IMR-90 (cell line): ENCODE measurements at places on chromosomes 16 and 17. TPM values are rescaled to one million over a fixed set of nuclear protein-coding genes. Genes with fewer than 3 reads are reported as not detected.

DNA sequence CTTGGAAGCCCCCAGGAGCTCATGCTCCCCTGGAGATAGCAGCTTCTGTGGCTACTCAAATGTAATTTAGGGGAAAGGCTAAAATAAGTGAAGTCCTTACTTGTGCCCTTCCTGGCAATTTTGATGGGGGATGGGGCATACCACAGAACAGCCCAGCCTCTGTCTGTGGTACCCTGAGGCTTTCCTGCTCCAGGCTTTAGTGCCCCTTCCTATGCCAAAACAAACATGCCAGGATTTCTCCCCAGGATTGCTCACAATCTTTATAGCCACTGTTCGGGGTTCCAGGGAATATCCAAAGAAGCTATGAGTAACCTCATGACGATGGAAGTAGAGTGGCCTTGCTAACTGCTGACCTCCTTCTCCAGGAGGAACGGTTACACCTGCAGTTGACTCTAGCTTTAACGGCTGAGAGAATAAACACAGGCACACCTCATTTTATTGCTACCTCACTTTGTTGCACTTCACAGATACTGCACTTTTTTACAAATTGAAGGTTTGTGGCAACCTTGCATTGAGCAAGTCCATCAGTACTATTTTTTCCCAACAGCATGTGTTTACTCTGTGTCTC, 24.9 kb downstream of the CCL4 start:
- H3K4me3 ChIP-seq, result no peak overlapping the region
- no peaks in the 10 kb centered on the region for H3K4me1 ChIP-seq
- no peaks in the 10 kb centered on the region for H3K36me3 ChIP-seq
- H3K27me3 ChIP-seq, result no peaks in the 10 kb centered on the region

DNA sequence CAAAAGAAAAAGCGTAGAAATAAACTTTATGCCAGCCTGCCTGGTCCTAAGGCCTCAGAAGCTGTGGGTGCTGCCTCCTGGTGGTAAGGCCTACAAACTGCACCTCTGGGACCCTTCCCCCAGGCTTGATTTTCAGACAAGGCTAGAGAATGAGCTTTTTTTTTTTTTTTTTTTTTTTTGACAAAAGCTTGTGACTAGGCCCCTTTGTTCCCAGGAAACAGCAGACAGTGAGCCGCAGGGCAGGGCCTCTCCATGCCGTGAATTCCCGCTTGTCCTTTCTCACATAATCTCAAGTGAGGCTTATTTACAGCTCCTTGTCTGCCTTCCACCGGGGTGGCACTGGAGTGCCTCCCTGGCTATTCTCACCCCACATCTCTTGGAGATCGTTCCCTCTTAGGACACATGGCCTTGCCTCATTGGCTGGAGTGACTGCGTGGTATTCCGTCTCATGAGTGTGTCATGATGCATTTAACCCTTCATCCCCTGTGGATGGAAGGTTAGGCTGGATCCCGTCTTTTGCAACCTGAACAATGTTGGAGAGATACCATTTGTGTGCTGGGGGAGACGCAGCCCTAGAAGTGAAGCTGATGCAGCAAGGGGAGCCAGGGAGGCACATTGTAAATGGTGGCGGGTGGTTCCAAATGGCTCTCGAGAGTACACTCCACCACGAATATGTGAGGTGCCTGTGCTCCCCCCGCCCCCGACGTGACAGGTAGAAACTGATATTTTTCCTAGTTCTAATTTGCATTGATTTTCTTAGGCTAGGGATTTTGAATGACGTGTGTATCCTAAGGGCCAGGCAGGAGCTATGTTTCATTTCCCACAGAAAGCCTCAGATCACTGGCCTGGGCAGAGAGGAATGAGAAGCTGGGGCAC, 49.6 kb downstream of the USP22 start:
- H3K27ac ChIP-seq, result no peak overlapping the region
- peaks cover 2% of the 10 kb centered on the region; the same call in 1 of the 2 replicates for H3K4me1 ChIP-seq
- DNase-seq, result peak; percentile 71
- H3K27me3 ChIP-seq, result peaks cover 3% of the 10 kb centered on the region; the same call in 1 of the 2 replicates

- no peaks in the 10 kb centered on the region for H3K27me3 ChIP-seq
- no peak overlapping the region for H3K4me3 ChIP-seq
- no peak overlapping the region for H3K27ac ChIP-seq
- H3K36me3 ChIP-seq, result peaks cover 66% of the 10 kb centered on the region
- DNase-seq, result no peak
- H3K4me1 ChIP-seq, result peaks cover 48% of the 10 kb centered on the region
These were observed 15.6 kb upstream of the FOXF1 start for GRCh38 chr16:86494565-86495356.

- peaks cover 62% of the 10 kb centered on the region for H3K27me3 ChIP-seq
- H3K27ac ChIP-seq, result no peak overlapping the region
- no peak overlapping the region for H3K4me3 ChIP-seq
- no peaks in the 10 kb centered on the region for H3K4me1 ChIP-seq
- no peaks in the 10 kb centered on the region for H3K36me3 ChIP-seq
These were observed 153.2 kb downstream of the IRF8 start for GRCh38 chr16:86052115-86052670.

DNA sequence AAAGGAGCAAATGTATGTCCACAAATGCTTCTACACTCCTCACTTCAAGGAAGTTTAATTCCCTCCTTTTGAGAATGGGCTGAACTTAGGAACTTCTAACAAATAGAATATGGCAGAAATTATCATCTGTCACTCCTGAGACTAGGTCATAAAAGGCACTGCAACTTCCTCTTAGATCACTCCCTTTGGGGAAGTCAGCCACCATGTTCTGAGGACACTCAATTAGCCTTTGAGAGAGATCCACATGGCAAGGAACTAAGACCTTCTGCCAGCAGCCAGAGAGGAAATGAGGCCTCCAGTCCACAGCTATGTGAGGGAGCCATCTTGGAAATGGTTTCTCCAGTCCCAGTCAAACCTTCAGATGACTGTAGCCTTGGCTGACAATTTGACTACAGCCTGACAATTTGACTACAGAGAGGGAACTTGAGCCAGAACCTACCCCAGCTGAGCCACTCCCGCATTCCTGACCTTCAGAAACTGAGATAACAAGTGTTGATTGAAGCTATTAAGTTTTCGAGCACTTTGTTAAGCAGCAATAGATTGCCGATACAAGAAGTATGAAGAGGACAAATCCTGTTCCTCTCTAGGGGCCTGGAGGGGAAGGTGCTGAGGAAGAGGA, 113.4 kb upstream of the SEC14L1 start:
- no peak overlapping the region for H3K4me3 ChIP-seq
- no peaks in the 10 kb centered on the region for H3K4me1 ChIP-seq
- no peak for DNase-seq
- H3K27ac ChIP-seq, result no peak overlapping the region

DNA sequence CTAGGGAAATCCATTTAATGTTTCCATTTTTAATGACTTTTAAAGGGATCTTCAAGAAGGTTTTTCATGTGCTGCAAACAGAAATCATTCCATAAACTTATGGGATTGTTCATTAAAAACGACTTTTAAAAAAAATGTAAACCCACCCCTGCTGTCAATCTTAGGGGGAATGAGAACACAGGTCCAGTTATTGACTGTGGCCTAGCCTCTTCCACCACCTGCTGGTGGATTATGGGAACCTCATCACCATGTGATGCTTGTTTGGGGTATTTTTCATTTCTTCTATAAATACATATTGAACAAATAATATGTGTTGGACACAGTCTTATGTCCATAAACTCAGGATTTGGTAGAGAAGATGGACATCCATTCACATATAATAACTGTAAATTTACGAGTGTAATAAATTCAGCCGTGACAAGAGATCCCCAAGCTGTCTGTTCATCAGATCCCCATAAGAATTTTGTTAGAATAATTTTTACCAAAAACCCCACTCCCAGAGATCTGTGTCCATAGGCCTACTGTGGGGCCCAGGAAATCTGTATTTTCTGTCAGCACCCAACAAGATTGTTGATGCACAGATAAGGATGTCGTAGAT, 42.0 kb upstream of the TMC5 start:
- H3K4me3 ChIP-seq, result no peak overlapping the region
- H3K36me3 ChIP-seq, result no peaks in the 10 kb centered on the region
- no peak overlapping the region for H3K27ac ChIP-seq
- peak; percentile 56 for DNase-seq

DNA sequence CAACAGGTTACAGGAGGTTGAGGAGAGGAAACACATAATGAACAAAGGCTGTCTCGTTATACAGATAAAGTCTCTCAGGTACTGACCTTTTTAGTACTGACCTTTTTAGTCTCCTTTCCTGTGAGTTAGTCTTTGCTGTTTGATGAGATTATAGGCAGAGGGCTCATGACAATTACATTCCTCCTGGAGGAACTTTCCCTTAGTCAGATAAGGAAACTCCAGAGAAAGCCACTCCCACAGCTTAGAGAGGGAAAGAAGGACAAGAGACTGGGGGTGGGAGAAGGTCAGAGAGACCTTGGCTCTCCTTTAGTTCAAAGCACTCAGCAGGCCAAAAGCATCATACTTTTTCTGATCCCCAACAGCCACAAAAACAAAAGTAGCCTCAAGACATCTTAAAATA, 15.3 kb upstream of the PSMD7 start:
- no peaks in the 10 kb centered on the region for H3K27me3 ChIP-seq
- no peak overlapping the region for H3K4me3 ChIP-seq
- no peaks in the 10 kb centered on the region for H3K36me3 ChIP-seq
- H3K4me1 ChIP-seq, result no peaks in the 10 kb centered on the region

- H3K4me3 ChIP-seq, result peak overlapping the region; percentile 28
- H3K27me3 ChIP-seq, result no peaks in the 10 kb centered on the region
- peak overlapping the region; percentile 75 for H3K27ac ChIP-seq
- peaks cover 13% of the 10 kb centered on the region for H3K36me3 ChIP-seq
- no peak for DNase-seq
- peaks cover 18% of the 10 kb centered on the region for H3K4me1 ChIP-seq
These were observed 12.2 kb upstream of the MRPS23 start for GRCh38 chr17:57861790-57862693.

- no peaks in the 10 kb centered on the region for H3K27me3 ChIP-seq
- H3K4me1 ChIP-seq, result peaks cover 17% of the 10 kb centered on the region
- H3K27ac ChIP-seq, result no peak overlapping the region
- no peak overlapping the region for H3K4me3 ChIP-seq
These were observed 79.5 kb downstream of the TIMM22 start for GRCh38 chr17:1076299-1076981.

- peak; percentile 31 for DNase-seq
- peaks cover 11% of the 10 kb centered on the region for H3K4me1 ChIP-seq
- no peaks in the 10 kb centered on the region for H3K27me3 ChIP-seq
- peak overlapping the region; percentile 68 for H3K4me3 ChIP-seq
- H3K36me3 ChIP-seq, result peaks cover 4% of the 10 kb centered on the region
These were observed 1.1 kb upstream of the WBP2 start for GRCh38 chr17:75856062-75856756.

DNA sequence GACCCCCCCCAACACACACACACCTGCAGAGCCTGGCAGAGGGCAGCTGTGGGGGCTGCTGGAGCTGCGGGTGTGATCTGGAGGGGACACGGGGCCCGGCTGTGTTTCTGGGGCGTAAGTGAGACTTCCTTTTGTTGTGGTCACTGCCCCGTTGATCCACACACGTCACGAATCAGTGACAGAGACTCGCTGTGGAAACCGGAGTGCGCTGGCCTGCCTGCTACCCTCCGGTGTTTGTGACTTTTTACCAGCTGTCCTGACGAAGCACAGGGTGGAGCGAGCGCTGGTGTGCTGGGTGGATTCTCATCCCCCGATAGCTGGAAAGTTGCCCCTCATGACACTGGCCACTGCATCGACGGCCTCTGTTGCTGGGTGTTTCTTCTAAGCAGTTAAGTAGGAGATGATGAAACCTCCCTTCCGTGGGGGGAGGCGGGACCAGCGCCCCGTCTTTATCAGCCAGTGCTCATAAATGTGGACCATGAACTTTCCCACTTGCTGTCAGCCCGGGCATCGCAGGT, 2.3 kb downstream of the METRNL start:
- peaks cover 24% of the 10 kb centered on the region; the same call in 1 of the 2 replicates for H3K36me3 ChIP-seq
- peak overlapping the region; percentile 64 for H3K4me3 ChIP-seq
- DNase-seq, result peak; percentile 43

GRCh38 chr16:75301804-75302203, 50.4 kb upstream of the BCAR1 start:
- peak; percentile 67 for DNase-seq
- H3K27ac ChIP-seq, result no peak overlapping the region
- peaks cover 19% of the 10 kb centered on the region for H3K36me3 ChIP-seq
- H3K27me3 ChIP-seq, result no peaks in the 10 kb centered on the region
- peaks cover 19% of the 10 kb centered on the region for H3K4me1 ChIP-seq

GRCh38 chr17:50396261-50397110, 837 bp downstream of the LRRC59 start:
- H3K36me3 ChIP-seq, result peaks cover 34% of the 10 kb centered on the region
- no peaks in the 10 kb centered on the region for H3K27me3 ChIP-seq
- peak; percentile 56 for DNase-seq
- H3K4me3 ChIP-seq, result peak overlapping the region; percentile 96
- peaks cover 4% of the 10 kb centered on the region for H3K4me1 ChIP-seq

- no peaks in the 10 kb centered on the region for H3K36me3 ChIP-seq
- no peak overlapping the region for H3K27ac ChIP-seq
- no peak overlapping the region for H3K4me3 ChIP-seq
- H3K4me1 ChIP-seq, result peaks cover 5% of the 10 kb centered on the region
- H3K27me3 ChIP-seq, result peaks cover 4% of the 10 kb centered on the region; the same call in 1 of the 2 replicates
- DNase-seq, result no peak
These were observed 20.6 kb downstream of the RTN4RL1 start for GRCh38 chr17:2004435-2004952.

- peaks cover 37% of the 10 kb centered on the region for H3K36me3 ChIP-seq
- no peak overlapping the region for H3K4me3 ChIP-seq
- DNase-seq, result no peak
- no peak overlapping the region for H3K27ac ChIP-seq
- no peaks in the 10 kb centered on the region for H3K27me3 ChIP-seq
- peaks cover 19% of the 10 kb centered on the region for H3K4me1 ChIP-seq
These were observed 13.0 kb downstream of the NMRAL1 start for GRCh38 chr16:4461250-4462085.

DNA sequence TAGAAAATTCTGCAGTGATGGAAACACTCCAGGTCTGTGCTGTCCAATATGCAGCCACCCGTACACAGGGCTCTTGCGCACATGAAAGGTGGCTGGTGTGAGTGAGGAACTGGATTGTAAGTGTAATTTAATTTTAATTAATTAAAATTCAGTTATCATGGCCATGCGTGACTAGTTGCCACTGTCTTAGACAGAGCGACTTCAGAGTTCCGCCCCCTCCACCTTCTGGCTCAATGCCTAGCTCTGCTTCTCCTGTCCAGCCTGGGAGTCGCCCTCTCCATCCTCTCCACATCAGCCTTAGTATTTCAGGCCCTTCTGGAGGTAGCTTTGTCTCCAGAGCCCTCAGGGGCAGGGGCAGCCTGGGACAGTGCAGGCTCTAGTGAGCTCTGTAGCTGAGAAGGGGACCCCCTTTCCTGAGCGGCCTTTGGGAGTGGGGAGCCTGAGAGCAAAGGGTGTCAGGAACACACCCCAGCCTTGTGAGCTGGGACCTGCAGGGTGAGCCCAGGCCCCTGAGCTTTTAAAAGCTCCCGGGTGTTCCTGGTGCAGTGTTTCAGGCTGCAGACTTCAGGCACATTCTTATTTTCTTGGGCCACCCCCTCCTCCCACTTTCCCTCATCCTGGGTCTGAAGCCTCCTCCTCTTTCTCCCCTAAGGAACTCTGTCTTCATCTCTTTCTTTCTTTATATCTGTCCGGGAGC, 99.4 kb downstream of the IRF8 start:
- no peak for DNase-seq
- no peak overlapping the region for H3K27ac ChIP-seq
- H3K27me3 ChIP-seq, result peaks cover 83% of the 10 kb centered on the region
- no peaks in the 10 kb centered on the region for H3K36me3 ChIP-seq
- H3K4me3 ChIP-seq, result no peak overlapping the region

The GAST gene
- not detected in 2 replicates for polyA plus RNA-seq

The CTF1 gene
- polyA plus RNA-seq, result 12.9 and 13.8 TPM in 2 replicates

The P3H4 gene
- polyA plus RNA-seq, result 66.7 and 76.9 TPM in 2 replicates

The TEKT5 gene
- polyA plus RNA-seq, result 0.17 and 0.26 TPM in 2 replicates

The MYH2 gene
- polyA plus RNA-seq, result not detected in 2 replicates

The MEFV gene
- not detected in 2 replicates for polyA plus RNA-seq

The TEKT1 gene
- not detected in 2 replicates for polyA plus RNA-seq

The KRT32 gene
- 0.06 and 0.09 TPM in 2 replicates for polyA plus RNA-seq

The CBFA2T3 gene
- not detected in 2 replicates for polyA plus RNA-seq
